ENCODE measurements at places on chromosomes 2 and 18. TPM values are rescaled to one million over a fixed set of nuclear protein-coding genes. Genes with fewer than 3 reads are reported as not detected.

The GKN2 gene
- total RNA-seq, result not detected

The SLC9A2 gene
- total RNA-seq, result not detected

The ZNF397 gene
- 21.4 TPM for total RNA-seq

The DES gene
- 62.5 TPM for total RNA-seq

The LOXHD1 gene
- total RNA-seq, result 2.3 TPM

The CNGA3 gene
- 1.1 TPM for total RNA-seq

The VWC2L gene
- not detected for total RNA-seq

The CIDEA gene
- total RNA-seq, result 138 TPM

The THSD7B gene
- total RNA-seq, result 1.4 TPM

The MPP4 gene
- total RNA-seq, result not detected

The PTPN2 gene
- total RNA-seq, result 33.8 TPM

The DOK6 gene
- 1.6 TPM for total RNA-seq

The REG1B gene
- 2.6 TPM for total RNA-seq

The POMC gene
- total RNA-seq, result 3.4 TPM

The AP1S3 gene
- total RNA-seq, result 0.61 TPM

The BMP10 gene
- total RNA-seq, result not detected

The C2orf81 gene
- 1.1 TPM for total RNA-seq

The ALKAL2 gene
- 5.7 TPM for total RNA-seq

The DYSF gene
- total RNA-seq, result 54.1 TPM

The UGT1A10 gene
- total RNA-seq, result not detected

The ZBTB7C gene
- total RNA-seq, result 14.2 TPM

The SMPD4 gene
- total RNA-seq, result 32.7 TPM

The CTAGE1 gene
- total RNA-seq, result not detected

The RGPD8 gene
- total RNA-seq, result 21.6 TPM

The ABCG8 gene
- not detected for total RNA-seq

The SIX3 gene
- not detected for total RNA-seq

The GALNT3 gene
- 1.1 TPM for total RNA-seq

The KRTCAP3 gene
- 0.48 TPM for total RNA-seq

The SUMO1 gene
- 68.0 TPM for total RNA-seq

The RTN4 gene
- 681 TPM for total RNA-seq

The VSNL1 gene
- total RNA-seq, result not detected

The MGAT4A gene
- total RNA-seq, result 50.6 TPM

The CHPF gene
- 24.1 TPM for total RNA-seq

The CHN1 gene
- 7.0 TPM for total RNA-seq

The TPO gene
- 17.5 TPM for total RNA-seq

The ADAM23 gene
- total RNA-seq, result 1.1 TPM

The RGPD4 gene
- not detected for total RNA-seq

The IL1RL1 gene
- total RNA-seq, result 32.4 TPM

The RGPD5 gene
- 81.5 TPM for total RNA-seq

The PLEKHH2 gene
- 11.4 TPM for total RNA-seq

The TRPM8 gene
- total RNA-seq, result not detected

The SLC19A3 gene
- total RNA-seq, result 349 TPM

The IL1A gene
- total RNA-seq, result not detected

Measured in mesenteric fat pad (tissue), 1 donor.